ENCODE measurements at places on chromosomes 5 and 9.
A peak's percentile ranks its signal among the peaks of the same experiment; 100 is the strongest.

DNA sequence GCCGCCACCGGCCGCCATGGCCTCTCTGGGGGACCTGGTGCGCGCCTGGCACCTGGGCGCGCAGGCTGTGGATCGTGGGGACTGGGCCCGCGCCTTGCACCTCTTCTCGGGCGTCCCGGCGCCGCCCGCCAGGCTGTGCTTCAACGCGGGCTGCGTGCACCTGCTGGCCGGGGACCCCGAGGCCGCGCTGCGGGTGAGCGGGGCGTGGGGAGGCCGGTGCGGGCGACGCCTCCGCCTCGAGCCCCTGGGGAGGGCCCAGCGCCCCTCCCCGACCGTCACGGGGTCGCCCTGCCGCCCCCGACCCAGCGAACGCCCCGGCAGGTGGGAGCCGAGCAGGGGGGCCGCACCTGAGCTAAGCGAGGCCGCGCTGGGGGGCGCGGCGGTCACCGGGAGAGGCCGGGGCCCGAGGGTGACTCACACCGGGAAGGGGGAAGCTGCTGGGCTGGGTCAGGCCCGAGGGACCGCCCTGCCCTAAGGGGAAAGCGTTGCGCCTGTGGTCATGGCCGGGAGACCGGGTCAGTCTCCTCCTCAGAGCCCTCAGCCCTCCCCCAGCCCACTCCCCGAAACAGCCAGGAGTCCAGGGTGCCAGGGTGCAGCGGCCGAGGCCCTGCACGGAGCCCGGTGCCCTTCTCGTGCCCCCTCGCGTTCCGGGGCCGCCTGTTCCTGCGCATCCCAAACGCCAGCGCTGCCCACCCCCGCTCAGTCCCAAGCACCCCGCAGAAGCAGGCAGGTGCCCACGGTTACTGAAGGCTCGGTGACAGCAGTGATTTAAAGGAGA lies 510 bp downstream of the NOXA1 start:
- no peak for DNase-seq

DNA sequence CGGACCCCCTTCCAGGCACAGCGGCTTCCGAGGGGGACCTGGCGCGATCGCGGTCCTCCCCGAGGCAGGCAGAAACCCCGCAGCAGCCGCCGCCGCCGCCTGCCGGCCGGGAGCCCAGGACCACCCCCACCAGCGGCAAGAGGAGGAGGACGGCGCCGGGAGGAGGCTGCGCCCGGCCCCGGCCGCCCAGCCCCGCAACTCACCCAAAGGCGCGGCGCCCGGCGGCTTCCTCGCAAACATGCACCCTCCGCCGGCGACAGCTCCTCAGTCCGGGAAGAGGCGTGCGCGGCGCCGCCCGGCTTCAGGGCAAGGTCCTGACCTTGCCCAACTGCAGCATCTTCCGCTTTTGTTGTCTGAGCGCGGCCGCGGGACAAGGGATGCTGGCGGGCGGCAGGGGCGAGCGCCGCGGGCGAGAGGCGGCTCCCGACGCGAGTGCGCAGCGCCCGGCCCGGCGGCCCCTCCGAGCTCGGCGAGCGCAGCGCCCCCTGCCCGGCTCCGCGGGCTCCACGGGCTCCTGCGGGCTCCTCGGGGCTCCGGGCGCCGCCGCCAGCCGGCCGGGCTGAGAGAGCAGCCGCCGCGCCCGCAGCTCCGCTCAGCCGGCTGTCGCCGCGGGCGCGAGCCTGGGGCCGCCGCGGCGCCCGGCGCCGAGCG lies 507 bp downstream of the CTNND2 start:
- peak; percentile 62 for DNase-seq

DNA sequence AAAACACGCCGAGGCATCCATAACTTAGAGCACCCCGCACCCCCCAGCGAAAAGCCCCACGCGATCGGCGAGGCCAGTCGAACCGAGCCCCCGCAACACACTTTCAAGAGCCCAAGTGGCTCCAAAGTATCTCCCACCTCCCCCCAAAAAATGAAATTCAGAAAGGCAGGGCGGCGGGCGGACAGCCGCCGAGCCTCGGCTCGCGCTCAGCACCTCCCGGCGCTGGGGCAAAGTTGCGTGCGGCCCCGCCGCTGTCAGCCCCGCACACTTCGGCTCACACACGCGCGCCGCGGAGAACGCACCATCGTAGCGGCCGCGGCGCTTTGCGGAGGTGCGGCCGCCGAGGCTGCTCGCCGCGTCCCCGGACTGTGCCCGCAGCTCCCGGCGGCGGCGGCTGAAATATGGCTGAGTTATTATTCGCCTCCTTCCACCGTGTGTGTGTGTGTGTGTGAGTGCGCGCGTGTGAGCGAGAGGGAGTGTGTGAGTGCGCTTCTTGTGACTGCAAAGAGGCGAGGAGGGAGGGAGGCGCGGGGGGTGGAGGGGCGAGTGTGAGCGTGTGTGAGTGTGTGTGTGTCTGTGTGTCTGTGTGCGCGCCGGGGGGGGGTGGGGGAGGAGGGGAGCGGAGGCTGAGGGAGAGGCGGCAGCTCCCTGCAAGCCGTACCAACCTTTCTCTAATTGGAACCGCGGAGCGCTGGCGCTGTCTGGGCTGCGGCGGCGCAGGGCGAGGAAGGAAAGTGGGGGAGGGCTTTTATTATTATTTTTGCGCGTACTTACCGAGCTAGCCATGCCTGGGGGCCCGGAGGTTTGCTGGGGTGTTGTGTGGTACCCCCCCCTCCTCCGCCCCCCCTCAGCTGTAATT lies 599 bp downstream of the MLLT3 start:
- peak; percentile 11 for DNase-seq

- DNase-seq, result peak; percentile 44
These were observed 289.4 kb upstream of the DAB2 start for GRCh38 chr5:39714036-39714698.

- DNase-seq, result no peak
These were observed 73.5 kb upstream of the OTULINL start for GRCh38 chr5:14508046-14508445.

GRCh38 chr5:132662925-132663770 lies 5.2 kb downstream of the IL13 start:
- DNase-seq, result peak; percentile 57

DNA sequence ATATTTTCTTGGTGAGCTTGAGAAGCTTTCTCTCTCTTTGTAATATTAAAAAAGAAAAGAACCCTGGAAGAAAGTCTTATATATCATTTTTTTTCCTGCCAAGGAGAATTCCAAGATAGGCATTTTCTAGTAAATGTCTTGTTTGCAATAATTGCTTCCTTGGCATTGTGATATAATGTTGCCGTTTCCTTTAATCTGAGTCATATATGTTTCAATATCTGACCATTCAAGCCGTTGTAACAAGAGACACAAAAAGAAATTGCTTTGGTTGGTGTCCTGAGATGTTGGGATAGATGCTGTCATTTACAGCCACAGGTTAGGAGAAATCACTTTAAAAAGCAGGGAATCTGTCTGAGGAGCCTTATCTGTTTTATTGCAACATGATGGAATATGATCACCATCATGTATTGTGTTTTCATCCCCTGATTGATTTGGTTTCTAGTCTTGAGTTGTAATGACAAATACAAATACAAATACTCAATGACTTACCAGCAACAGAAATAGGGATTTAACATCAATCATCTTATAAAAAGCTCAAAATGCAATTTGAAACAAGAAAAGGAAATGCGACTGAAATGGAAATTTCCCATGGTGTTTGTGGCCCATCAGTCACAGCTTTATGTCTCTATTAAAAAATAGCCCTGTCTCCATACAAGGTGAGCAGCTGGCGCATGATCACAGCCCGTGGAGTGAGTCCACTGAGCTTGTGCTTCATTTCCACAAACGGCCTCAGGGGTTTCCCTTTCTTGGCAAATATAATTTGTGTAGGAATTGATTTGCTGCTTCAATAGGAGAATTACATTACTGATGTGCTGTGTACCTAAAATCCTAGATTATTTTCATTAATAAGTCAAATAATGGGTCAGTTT lies 250.1 kb upstream of the TRPC7 start:
- no peak for DNase-seq

- no peak for DNase-seq
These were observed 73.4 kb downstream of the ANGPTL2 start for GRCh38 chr9:127049044-127049443.

DNA sequence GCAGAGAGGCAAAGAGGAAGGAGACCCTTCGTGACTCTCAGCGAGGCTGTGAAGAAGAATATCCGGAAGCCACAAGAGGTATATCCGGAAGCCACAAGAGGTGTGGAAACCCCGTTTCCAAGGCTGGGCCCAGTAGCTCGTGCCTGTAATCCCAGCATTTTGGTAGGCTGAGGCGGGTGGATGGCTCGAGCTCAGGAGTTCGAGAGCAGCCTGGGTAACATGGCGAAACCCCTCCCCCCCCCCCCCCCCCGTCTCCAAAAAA lies 612 bp upstream of the BBLN start:
- no peak for DNase-seq

DNA sequence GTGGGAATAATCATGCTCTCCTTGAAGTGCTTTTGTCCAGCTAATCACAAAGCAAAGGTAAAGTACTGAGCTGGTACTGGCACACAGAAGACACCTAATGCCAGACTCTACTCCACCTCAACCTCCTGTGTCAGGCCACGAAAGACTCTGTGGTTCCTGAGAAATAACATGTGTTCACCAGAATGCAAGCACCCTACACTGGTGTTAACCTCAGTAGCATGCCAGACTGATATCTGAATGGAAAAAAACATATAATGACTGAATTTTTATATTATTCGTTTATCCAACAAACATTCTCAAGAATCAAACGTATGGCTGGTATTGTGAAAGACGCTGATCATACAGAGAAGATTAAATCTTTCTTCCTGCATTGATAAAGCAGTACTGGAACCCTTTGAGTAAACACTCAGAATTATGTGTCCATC lies 97.1 kb upstream of the IFNE start:
- DNase-seq, result no peak

DNA sequence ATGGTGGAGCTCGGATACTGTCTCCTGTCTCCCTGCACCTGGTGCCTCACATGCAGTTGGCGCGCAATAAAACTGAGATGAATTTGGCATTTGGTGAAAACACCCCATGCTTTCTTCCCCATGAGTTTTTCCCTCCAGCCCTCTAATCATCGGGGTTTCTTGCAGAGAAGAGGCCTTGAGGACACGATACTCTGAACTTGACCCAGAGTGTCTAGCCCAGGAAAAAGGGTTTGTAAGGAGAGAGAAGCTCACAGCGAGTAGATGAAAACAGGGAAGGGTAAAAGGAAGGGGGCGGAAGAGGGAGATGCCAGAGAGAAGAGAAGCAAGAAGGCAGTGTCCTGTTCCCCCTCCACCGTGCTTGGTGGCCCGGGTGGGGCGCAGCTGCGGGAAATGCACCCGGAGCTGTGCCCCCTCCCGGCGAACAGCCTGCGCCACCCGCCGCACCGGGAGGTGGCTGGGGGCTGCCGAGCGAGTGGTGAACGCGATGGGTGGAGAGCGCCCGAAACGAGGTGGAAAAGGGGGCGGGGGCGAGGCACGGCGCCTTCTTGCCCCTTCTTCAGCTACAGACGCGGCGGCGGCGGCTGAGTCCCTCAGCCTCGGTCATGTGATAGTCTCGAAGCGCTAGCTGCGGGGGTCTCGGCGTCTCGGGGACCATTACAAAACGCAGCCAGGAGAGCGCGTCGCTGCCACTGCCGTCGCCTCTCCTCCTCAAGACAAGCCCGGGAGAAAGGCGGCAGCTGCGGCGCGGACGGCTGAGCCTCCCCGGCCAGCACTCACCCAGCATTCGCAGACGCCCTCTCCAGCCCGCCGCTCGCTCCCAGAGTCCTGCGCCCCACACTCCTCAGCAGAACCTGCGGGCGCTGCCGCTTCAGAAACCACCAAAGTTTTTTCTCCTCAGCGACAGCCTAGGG lies 1.1 kb upstream of the FOXB2 start:
- DNase-seq, result peak; percentile 44

GRCh38 chr9:130833031-130833990 lies 1.7 kb upstream of the ABL1 start:
- peak; percentile 44 for DNase-seq

DNA sequence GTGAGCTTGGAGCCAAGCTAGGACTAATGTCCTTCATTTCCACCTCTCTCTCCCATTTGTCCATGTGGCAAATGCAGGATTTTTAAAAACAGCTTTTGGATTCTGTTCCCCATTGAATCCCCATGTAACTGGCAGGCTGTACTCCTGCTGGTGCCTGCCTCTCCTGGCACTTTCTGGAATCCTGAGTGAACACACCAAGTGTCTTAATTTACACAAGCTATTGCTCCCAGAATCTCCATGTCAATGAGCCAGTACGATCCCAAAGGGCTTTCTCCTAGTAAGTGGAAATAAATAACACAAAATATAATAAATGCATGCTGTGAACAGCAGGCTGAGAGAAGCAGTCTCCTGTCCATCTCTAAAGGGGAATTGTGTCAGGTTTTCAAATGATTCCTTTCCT lies 88.4 kb upstream of the WWC1 start:
- no peak for DNase-seq

DNA sequence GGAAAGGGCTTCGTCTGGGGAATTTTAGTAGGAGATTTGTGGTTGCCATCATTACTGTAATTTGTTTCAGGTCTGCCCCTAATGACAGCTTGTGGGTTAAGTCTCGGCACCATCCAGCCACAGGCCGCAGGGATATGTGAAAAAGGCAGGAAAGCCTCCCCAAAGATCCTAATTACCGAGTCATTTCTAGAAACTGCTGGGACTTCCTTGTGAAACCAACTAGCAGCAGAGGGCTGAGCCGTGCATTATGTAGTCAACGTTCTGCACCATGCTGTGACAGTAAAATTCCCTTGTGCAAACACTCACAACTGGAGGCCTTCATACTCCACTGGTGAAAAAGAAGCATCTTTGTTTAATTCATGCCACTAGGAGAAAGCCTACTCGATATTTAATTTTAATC lies 230.3 kb downstream of the MPDZ start:
- DNase-seq, result no peak

- DNase-seq, result no peak
These were observed 13.7 kb downstream of the IRX4 start for GRCh38 chr5:1868886-1869475.

DNA sequence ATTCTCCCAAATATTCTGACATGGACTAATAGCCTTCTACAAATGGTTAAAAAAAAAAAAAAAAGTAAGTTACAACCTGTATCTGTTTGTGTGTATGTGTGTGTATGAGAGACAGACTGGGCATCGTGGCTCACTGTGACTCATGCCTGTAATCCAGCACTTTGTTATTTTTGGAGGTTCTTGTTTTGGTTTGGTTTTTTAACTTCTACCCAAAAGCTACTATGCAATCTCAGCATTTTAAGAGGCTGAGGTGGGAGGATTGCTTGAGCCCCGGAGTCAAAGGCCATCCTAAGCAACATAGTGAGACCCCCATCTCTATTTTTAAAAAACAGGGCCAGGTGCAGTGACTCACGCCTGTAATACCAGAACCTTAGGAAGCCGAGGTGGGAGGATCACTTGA lies 17.6 kb upstream of the HAVCR1 start:
- DNase-seq, result no peak

DNA sequence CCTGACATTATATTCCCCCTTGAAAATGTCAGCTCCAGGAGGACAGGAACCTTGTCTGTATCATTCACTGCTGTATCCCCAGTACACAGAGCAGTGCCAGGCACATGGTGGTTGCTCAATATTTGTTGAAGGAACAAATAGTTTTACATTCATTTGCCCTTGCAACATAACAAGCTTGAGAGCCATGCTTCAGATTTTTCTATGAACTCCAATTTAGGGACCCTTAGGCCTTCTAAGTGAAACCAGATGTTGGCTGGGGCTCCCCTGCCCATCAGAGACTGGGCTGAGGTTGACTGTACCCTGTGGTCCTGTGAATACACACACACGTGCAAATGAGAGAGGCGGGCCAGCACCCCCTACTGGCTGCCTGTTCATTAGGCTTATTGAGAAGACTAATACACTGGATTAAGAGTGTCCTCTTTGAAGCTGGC lies 214.9 kb upstream of the WWC1 start:
- peak; percentile 63 for DNase-seq

- no peak for DNase-seq
These were observed 15.1 kb downstream of the ADCY2 start for GRCh38 chr5:7410936-7411511.

All from SK-N-DZ (cell line).